ENCODE measurements at places on chromosomes 1 and 21.

DNA sequence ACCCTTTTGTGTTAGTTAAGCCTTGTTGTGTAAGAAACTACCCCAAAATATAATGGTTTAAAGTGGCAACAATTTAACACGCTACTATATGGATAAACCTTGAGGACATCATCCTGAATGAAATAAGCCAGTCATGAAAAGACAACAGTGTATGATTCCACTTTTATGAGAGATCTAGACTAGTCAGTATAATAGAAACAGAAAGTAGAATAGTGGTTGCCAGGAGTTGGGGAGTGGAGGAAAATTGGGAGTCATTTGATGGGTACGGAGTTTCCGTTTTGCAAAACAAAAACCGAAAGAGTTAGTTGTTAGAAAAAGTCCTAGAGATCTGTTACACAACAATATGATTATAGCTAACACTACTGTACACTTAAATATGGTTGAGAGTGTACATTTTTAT lies 16.0 kb upstream of the CHIA start:
- no peak for DNase-seq

DNA sequence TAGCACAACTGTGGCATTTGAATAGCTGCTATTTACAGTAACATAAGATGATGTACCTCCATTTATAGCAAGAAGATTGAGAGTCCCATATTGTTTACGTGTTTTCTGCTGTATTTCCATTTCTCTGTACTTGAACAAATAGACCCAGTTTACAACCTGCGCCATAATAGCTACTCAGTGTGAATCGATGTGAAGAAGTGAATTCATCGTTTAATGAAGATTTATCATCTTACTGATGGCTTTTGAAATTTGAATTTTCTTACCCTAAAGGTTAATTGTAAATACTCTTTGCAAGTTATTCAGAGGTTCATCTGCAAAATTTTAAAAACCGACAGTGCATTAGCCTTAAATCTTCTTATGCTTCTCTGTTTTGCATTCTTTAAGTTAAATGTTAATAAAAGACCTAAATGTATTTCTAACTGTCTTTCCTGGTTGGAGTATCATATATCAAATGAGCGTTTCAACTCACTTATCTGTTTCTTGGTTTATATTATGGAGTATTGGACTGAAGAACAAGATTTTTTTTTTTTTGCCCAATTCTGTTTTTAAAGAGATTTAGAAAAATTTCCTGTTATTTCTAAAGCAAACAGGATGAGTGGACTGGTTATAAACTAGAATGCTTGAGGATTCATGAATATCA lies 2.2 kb downstream of the MACO1 start:
- no peak for DNase-seq

DNA sequence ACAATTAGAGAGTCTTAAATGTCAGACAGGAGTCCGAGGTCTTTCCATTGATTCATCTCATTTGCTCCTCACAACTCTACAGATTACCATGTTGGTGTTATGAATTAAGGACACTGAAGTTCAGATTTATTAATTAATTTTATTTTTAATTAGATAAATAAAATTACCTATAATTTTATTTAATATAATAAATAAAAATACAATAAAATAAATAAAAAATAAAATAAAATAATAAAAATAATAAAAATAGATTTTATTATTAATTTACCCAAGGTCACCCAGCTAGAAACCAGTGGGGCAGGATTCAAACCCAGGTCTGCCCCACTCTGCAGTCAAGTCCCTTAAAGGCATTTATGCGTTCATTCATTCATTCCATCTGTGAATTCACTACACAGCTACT lies 72.2 kb downstream of the VWA5B1 start:
- DNase-seq: no peak

DNA sequence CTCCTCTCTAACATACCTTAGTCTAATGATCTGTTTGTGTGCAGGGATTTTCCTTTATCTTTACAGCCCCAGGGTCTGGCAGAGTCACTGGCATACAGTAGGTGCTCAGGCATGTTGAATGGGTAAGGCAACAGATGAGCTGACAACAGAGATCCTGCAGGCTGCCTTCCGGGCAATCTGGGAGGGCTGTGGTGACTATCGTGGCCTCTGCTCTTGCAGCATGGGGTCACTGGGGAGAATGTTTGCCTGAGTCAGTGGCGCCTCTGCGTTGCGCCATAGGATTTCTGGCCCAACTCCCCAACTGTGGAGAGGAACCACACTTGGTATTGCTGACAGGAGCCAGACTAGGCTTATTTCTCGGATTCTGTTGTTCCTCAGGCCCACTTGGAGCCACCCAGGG lies 93.8 kb downstream of the LAMC2 start:
- no peak for DNase-seq

DNA sequence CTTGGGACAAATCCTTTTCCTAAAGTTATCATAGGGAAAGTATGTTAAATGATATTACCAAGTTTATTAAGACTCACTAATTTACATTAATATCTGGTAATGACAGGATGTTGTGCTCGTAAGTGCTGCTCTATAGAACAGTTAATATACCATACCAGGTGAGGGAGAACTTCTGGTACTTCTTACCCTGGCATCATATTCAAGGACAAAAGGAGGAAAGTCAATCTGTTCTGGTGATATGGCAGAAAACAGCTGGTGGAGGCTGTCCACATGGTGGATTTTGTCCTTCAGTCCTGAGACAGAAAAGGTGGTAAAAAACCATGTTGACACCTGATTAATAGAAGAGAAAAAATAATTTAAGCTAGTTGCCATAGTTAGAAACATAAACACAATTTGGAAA lies 51.6 kb downstream of the GDAP2 start:
- no peak for DNase-seq

GRCh38 chr1:181314959-181315358 lies 168.4 kb upstream of the CACNA1E start:
- DNase-seq: no peak

- no peak for DNase-seq
These were observed 57.8 kb downstream of the WNT9A start for GRCh38 chr1:227889863-227890405.

- DNase-seq: no peak
These were observed 26.1 kb downstream of the PADI6 start for GRCh38 chr1:17397910-17398695.

DNA sequence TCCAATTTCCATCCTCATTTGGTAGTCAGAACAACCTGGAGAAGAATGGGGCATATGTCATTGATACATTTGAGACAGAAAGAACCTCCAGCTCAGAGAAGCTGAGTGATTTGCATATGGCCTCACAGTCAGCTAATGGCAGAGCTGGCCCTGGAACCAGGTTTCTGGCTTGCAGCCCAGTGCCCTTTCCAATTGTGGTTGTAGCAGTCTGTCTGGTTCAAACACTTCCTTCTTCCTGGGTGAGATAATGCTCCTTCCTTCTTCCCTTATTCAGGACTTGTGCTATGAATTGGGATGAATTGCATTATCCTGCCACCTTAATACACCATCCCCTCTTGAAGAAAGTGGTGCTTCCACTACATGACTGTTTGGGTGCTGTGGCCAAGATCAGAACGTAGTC lies 24.2 kb downstream of the SLC5A9 start:
- DNase-seq: no peak

DNA sequence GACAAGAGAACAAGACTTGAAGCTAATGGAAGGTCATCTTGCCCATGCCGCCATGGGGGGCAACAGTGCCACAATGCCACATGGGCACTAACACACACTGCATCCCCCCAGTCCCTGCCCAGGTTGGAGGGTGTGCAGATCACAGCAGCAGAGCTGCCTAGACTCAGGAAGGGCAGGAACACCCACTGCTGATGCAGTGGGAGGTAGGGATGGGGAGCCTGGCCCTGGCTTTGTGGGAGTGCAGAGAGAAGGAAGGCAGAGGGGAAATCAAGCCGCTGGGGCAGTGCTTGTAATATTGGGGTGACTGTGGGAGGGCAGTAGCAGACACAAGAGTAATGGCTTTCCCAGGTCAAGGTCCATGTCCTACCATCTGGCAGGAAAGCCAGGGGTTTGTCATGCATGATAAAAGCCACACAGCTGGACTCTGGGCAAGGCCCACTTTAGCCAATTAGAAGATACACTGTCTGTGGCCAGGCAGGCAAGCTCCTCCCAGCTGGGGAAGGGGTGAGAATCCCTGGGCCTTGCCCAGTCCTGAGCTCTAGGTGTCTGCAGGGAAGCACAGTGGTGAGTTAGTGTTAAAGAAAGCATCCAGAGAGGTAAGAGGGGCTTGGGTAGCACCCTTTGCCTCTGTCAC lies 25.4 kb upstream of the MEF2D start:
- DNase-seq: peak; percentile 54

GRCh38 chr1:159040893-159041724 lies 31.4 kb downstream of the IFI16 start:
- no peak for DNase-seq

- peak; percentile 90 for DNase-seq
These were observed 3.1 kb downstream of the ACTA1 start for GRCh38 chr1:229430761-229431283.

DNA sequence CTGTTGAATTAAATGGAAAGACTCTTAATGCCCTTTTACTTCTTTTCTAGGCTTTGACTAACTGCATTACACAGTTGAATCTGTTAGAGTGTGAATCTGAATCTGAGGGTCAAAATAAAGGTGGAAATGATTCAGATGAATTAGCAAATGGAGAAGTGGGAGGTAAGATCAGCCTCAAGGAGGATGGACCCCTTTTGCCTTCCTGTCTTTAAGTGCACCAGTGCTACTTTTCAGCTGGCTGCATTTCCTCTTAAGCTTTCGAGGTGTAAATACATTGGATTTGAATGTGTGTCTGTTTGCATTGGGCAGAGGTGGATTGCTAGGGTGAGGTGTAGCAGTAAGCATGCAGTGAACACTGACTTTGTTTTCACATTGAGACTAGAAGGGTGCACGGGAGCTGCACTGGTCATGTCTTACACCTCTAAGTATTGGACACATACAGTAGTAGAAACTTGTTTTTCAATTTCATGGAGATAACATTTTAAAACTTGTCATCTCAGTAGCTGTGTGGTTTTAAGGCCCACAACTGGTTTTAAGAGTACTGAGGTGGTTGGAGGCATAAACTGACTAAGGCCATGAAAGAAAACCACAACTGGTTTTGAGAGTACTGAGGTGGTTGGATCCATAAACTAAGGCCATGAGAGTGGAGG lies 35.4 kb downstream of the MIA3 start:
- DNase-seq: no peak

DNA sequence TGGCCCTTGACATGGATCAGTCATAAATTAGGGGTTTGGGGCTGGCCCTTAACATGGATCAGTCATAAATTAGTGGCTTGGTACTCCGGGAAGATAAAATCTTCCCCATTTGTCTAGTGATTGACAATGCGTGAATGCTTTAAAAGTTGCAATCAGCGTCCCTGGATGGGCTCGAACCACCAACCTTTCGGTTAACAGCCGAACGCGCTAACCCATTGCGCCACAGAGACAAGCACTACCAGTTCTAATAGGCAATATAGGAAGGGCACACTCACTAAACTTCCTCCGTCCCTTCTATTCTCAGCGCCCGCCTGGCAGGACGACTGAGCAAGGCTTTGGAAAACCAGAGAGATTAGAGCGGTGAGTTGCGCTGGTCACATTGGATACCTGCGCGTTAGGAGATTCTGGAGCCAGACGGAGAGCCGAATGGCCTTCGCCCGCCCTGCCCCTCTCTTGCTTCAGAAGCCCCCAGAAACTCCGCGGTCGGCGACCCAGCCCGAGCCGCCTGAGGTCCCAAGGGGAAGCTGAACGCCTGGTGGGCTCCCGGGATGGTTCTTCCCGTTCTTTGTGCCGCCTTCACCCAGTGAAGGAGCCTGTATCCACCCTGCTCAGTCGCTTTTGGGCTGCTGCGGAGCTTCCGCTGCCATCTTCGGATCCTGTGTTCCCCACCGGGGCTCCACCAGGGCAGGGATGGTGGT lies 235.9 kb downstream of the FAM72C start:
- no peak for DNase-seq

GRCh38 chr1:66731170-66731865 lies 20.9 kb upstream of the DYNLT5 start:
- DNase-seq: no peak

DNA sequence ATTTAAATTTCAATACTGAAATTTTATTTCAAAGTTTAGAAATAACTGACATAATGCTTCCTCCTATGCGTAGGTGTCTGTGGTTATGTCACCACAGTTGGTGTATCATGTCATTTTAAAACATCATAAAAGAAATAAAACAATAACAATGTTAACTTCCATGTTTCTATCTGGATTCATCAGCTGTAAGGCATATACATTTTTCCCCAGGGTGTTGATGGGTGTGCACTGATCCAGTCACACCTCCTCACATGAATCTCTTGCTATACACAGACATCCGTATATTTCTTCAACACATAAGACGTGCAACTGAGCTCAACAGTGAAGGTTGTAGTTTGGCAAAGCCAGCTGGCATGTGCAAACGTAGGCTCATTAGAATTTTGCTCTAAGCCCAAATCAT lies 6.2 kb downstream of the KCNA3 start:
- no peak for DNase-seq

- no peak for DNase-seq
These were observed 111.1 kb upstream of the ETV3 start for GRCh38 chr1:157249326-157249725.

DNA sequence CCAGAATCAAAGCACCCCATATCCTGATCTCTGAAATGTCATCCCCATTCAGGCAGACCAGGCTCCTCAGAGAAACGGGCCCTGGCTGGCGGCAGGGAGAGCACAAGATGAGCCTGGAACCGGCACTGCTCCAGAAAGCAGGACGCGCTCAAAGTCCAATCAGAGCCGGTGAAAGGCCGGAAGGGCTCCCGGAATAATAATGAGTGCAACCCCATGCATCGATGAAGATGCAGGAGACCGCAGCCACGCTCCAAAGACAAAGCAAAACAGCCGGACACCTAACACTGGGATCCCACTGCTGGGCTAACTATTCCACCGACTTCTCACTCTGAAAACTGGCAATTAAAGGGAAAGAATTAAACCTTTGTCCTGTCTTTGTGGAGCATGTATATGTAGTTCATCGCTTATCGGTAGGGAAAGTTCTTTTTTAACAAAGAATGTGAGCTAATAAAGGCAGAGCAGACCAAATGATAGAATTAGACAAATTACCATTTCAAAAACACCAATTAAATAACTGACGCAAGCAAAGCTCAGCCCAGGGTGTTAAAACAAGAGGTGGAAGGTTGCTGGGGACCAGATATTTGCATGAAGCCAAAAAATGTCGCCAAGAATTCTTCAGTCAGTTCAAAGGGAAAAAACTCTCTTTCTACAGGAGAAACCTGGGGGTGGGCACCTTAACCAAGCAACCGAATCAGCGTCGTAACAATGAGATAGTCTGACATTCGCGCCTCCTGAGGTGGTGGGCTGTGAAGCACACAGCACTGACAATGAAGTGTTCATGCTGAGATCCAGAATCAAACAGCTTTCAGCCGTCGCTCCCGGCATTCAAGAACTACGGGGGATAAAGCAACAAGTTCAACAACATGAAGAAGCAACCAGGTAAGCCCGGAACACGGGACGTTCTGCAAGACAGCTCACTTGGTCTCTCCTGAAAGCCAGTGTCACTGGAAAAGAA lies 95.2 kb downstream of the NPHP4 start:
- peak; percentile 63 for DNase-seq

GRCh38 chr1:117892512-117892911 lies 36.9 kb downstream of the GDAP2 start:
- no peak for DNase-seq
